ENCODE measurements at places on chromosomes 13 and 19. TPM values are rescaled to one million over a fixed set of nuclear protein-coding genes. Genes with fewer than 3 reads are reported as not detected.

DNA sequence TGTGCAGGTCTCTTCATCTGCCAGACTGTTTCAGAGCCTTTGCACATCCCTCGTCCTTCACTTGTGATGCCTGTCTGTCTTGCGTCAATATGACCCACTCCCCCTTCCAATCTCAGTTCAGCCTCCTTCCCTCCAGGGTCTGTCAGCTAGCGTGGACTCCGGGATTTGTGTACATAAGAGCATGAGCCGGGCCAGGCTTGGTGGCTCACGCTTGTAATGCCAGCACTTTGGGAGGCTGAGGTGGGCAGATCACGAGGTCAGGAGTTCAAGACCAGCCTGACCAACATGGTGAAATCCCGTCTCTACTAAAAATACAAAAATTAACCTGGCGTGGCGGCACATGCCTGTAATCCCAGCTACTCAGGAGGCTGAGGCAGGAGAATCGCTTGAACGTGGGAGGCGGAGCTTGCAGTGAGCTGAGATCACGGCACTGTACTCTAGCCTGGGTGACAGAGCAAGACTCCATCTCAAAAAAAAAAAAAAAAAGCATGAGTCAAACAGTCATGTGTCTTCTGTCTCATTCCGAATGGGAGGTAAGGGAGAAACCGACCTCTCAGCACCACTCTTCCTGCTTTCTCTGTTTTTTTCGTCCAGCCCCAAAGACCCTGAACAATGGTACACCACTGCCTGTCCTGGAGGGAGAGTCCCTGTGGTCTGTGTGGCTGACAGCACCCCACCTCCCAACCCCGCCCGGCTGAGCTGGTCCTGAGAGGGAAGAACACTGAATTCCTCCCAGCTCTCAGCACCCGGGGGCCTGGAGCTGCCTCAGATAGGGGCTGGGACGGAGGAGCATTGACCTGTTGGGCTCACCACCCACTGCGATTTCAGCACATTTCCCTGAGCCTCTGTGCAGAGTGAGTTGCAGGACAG lies 2.4 kb upstream of the SIGLEC9 start:
- no peak for DNase-seq

DNA sequence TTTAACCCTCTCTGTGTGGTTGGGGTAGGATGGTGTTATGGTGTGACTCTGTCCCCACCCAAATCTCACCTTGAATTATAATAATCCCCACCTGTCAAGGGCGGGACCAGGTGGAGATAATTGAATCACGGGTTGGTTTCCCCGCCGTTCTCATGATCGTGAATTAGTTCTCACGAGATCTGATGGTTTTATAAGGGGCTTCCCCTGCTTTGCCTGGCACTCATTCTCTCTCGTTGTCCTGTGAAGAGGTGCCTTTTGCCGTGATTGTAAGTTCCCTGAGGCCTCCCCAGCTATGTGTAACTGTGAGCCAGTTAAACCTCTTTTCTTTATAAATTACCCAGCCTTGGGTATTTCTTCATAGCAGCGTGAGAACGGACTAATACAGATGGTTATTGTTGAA lies 68.8 kb downstream of the ARHGEF7 start:
- no peak for DNase-seq

GRCh38 chr13:70171151-70171550 lies 62.9 kb upstream of the KLHL1 start:
- no peak for DNase-seq

- DNase-seq: no peak
Observed at GRCh38 chr19:46741447-46741846, 4.4 kb upstream of the FKRP start.

- DNase-seq: no peak
Observed at GRCh38 chr19:35556846-35557538, 6.5 kb downstream of the ATP4A start.

The BSG gene
- 1,035 TPM for total RNA-seq

- DNase-seq: peak; percentile 58
Observed at GRCh38 chr13:24742294-24742693, 21.7 kb upstream of the RNF17 start.

- DNase-seq: peak; percentile 98
Observed at GRCh38 chr19:16076154-16076957, at the start of gene TPM4. TPM4 (plus strand) TSS chr19:16076495; CDS start chr19:16076566, 71 bp downstream.

DNA sequence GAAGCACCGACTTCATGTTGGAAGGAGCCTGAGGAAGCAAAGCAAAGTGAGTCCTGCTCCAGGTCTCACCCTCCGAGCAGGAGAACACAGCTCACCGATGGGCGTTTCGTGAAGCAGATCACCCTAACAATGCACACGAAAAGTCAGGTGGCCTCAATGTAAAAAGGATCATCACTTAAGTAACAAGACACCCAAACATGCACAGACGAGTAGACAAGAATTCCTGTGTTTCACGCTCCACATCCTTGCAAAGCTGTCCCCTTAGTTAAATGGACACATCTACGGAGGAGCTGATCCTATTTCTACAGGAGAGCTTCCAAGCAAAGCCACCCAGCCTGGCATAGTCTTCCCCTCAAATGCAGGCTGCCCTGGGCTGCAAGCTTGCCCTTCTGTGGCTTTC lies 66.2 kb downstream of the SLC15A1 start:
- no peak for DNase-seq

The SIGLEC14 gene
- not detected for total RNA-seq

GRCh38 chr13:114263578-114263977 lies 17.8 kb upstream of the UPF3A start:
- DNase-seq: no peak
